ENCODE measurements at places on chromosomes 6 and 20.

DNA sequence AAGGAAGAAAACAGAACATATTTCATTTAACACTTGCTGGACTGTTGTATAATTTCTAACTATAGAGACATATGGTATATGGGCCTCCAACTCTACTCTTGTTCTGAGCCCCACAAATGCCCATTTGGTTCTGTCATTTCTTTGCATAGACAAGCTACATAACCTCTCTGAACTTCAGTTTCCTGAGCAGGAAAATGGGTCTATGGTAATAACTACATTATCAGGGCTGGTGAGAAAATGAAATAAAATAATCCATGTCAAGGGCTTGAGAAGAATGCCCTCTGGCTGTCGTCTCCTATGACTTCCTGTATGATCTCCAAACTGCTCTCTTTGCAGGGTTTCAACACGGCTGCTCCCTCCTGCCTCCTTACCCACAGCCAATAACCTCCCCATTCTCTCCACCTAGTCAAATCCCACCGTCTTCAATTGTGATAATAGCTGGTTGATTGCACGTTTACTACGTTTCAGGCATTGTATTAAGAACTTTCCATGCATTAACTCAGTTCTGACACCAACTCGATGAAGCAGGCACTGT, 12.0 kb downstream of the ZCCHC3 start:
- no peak for DNase-seq

- no peak for DNase-seq
These were observed 42.8 kb downstream of the SOBP start for GRCh38 chr6:107532706-107533105.

DNA sequence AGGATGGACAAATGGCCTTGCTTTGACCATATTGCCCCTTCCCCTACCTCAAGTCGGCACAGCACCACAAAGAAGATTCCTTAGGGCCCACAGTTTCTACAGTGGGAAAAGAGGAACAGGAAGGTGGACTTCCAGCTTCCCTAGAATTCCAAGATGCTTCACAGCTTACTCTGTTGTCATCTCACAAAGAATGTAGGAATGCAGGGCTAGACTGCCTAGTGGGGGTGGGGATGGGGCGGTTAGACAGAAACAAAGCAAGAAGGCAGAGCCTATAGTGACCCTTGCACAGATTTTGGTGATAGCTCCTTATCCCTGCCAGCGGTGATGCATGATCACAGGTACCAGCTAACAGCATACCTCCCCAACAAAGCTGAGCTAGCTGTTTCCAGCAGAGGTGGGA, 607.6 kb upstream of the MAN1A1 start:
- no peak for DNase-seq

DNA sequence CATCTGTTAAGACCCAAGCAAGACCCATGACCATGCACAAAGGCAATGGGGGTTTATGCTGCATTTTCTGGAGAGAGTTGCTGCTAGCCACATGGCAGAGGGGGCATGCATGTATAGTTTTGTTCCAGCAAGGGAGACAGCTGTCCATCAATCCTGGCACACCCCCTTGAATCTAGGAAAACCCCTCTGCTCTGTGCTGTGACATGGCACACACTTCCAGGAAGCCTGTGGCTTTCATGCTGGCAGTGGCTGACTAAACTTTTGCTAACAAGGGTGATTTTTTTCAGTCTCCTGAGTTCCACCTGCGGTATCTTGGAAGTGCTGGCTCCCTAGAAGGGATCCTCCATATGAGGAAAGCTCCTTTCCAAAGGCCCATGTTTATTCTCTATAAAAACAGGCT, 9.1 kb upstream of the CST4 start:
- no peak for DNase-seq

DNA sequence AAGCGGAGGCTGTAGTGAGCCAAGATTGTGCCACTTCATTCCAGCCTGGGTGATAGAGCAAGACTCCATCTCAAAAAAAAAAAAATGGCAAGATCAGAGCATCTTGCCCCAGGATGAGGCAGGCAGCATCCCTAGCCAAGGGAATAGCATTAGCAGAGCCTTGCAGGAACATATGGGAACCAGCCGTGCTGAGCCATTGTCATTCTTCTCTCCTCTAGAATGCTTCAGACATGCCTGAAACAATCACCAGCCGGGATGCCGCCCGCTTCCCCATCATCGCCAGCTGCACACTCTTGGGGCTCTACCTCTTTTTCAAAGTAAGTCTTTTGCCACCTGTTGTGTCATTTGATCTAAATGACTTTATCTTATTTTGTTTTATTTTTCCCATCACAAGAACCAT, 13.0 kb downstream of the HM13 start:
- DNase-seq, result no peak

GRCh38 chr6:88298066-88298845, 132.1 kb upstream of the CNR1 start:
- DNase-seq, result no peak

- DNase-seq, result no peak
These were observed 215.1 kb downstream of the SOX4 start for GRCh38 chr6:21808551-21809242.

GRCh38 chr6:46410334-46410953, 80.8 kb downstream of the RCAN2 start:
- DNase-seq, result peak; percentile 0

DNA sequence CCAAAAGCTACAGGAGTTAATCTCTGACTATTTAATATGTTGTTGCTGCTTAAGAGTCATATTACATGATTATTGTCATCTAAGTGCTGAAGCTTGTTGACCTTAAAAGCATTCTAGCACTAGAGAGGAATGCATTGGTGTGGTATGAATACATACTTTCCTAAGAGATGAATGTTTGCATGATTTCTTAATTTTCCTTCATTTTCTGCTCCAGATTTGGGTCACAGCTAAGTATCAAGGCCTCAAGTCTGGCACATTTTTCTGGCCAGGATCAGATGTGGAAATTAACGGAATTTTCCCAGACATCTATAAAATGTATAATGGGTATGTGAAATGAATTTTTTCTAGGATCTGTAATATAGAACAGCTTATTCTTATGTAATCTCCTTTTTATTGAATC, 53.6 kb downstream of the ENPP1 start:
- no peak for DNase-seq

DNA sequence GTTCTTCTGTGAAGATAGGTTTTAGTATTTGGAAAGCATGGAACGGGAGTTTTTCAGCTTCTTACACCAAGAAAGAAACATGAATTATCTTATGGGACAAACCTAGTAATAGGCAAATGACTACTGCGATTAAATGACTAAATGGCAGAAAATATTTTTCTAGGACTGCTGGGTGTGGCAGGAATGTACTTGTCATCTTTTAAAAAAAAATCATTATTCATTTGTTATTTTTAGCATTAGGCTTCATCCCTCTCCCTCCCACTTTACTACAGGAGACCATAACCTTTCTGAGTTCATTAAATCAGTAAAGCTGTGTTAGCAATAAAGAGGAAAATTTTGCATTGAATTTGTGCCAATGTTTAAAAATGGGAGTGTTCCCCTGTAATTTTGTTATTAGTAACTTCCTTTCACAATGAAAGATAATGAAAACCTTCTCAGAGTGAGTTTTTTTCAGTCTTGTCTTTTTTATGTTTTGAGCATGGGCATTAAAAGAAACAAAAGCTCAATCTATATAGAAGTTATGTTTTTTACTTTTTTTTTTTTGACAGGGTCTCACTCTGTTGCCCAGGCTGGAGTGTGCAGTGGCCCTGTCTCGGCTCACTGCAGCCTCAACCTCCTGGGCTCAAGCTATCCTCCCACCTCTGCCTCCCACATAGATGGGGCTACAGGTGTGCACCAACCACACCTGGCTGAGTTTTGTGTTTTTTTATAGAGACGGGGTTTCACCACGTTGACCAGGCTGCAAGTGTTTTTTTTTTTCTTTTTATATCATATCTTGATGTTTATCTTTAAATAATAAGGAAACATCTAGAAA, 105.6 kb upstream of the CLDN20 start:
- no peak for DNase-seq

DNA sequence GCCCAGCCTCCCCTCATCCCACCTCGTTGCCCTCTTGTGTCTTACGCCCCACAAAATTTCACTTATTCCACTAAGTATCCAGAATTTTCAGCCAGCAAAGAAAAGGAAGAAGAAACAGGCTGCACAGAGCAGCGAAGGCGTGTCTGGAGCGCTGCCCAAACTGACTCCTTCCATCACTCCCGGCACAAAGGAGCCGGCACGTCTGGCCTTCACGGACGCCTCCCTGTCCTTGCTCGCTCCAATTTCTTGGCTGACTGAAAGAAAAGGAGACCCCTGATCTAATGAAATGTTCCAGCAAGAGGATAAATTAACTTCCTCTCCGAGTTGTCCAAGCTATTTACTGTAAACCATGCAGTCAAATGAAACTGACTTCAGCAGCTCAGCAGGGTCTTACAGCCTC, 152.3 kb upstream of the CDH4 start:
- no peak for DNase-seq

DNA sequence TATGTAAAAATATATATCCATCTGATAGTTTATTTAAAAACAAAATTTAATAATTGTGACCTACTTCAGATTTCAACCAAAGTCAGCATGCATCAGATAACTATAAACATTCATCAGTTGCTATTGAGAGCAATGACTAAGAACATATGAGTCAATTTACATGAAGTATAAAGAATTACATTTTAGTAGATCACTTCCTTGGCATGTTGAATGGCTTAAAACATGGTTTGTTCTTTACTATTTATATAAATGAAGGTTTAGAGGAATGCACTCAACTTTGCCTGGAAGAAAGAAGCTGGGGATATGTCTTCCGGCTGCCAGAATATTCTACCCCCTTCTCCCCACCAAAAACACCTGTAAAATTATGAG, 6.4 kb upstream of the FAM217A start:
- no peak for DNase-seq

DNA sequence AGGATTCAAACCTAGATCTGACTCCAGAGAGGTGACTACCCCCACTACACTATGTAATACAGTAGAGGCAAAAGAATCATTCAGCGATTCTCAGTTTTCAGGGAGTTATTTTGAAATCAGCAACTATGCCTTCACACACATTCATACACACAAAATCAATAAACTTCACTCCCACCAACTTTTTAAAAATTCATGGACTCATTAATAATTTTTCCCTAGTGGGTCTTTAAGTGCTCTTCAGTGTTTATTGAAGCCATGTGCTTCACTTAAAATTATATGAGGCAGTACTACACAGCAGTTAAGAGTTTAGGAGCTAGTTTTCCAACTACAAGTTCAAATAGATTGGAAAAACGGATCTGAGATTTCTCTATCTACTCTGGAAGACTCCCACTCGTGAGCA, 452.7 kb upstream of the ADGRB3 start:
- DNase-seq, result no peak

DNA sequence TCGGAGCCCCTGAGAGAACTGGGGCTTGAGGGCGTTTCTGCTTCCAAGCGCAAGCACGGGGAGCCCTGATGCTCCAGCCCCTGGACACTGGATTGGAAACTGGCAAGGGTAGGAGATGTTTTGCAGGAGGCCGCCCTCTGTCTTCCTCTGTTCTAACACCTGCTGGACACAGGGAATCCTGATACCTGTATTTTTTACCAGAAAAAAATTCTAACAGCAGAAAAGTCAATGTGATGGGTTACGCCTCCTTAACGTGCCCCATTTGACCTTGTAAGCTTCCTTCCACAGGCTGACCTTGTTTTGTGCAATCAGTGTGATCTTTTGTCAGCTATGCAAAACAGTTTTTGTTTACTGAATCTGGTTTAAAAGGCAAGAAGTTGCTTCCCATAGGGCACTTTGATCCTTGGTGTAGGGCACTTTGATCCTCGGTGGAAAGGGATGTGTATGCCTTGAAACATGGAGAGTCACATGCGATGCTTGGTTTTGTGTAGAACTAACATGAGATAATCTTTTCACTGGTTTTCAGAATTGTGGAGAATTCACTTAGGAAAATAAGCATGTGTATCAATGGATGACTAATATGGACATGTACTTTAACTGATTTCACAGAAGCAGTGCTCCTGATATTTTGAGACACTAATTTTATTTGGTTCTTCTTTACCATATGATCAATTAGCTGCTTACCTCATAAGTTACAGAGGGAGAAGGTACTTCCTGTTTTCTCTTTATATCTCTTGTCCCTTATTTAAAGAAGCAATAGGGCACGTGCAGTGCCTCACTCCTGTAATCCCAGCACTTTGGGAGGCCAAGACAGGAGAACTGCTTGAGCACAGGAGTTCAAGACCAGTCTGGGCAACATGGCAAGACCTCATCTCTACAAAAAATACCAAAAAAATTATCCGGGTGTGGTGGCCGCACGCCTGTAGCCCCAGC, 59.9 kb upstream of the MAP3K4 start:
- no peak for DNase-seq

DNA sequence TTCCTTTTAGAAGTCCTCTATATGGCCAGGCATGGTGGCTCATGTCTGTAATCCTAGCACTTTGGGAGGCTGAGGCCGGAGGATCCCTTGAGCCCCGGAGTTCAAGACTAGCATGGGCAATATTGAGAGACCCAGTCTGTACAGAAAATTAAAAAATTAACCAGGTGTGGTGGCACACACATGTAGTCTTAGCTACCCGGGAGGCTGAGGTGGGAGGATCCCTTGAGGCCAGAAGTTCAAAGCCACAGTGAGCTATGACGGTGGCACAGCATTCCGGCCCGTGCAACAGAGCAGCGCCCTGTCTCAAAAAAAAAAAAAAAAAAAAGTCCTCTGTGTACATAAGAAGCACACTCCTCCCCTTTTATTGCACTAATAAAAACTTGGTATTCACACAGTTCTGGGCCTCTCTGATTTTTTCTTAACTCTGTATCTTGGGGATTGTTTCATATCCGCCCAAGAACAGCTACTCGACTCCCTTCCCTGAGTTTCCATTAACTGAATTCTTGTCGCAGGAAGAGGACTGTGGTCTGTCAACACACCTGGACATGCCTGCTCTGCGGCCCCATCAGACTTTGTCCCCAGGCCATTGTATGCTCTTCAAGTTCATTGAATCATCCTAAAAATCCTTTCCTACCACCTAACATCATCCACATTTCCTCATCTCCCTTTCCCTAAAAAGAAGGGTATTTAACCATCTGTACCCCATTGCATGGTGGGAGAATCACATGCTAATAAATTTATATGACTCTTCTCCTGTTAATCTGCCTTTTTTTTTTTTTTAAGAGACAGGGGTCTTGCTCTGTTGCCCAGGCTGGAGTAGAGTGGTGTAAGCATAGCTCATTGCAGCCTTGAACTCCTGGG, 25.9 kb upstream of the PPP1R3G start:
- DNase-seq, result no peak

DNA sequence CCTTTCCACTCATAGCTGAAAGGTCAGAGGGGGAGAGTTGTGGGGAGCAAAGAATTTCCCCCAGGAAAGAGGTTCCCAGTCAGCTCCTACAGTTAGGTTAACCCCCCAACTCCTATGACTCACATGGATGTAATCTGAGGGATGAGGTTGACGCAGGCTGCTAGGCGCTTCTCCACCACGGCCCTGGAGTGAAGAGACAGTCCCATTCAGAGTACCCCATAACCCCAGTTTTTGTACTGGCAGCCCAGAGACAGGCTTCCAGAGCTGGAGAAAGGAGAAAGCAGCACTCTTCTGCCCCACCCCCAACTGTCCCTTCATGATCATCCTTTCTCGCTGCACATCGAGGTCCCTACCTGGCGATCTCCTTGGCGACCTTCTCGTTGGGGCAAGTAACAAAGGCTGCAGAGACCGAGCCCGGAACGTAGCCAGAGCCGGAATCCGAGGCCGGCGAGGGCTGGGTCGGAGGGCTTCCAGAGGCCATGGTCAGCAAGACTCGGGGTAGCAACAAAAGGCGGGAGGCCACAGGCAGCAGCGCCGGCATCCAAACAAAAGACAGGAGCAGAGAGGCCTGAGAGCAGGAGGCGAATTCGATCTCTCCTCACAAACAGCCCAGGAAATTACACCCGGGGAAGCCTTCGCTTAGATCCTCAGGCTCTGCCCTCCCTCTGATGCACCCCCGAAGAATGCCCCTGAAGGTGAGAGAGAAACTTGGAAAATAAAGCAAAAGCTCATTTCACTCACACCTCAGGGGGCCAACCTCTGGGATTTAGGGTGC, 592 bp downstream of the CUTA start:
- DNase-seq, result no peak

All from NCI-H2107 (cell line).